ENCODE measurements at places on chromosomes 3 and 15.
A peak's percentile ranks its signal among the peaks of the same experiment; 100 is the strongest.

DNA sequence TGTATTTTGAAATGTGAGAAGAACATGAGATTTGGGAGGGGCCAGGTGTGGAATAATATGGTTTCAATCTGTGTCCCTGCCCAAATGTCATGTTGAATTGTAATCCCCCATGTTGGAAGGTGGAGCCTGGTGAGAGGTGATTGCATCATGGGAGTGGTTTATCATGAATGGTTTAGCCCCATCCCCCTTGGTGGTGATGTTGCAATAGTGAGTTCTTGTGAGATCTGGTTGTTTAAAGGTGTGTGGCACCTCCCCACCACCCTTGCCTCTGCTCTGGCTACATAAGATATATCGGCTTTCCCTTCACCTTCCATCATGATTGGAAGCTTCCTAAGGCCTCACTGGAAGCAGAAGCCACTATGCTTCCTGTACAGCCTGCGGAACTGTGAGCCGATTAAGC, 23.9 kb upstream of the TMEM108 start:
- DNase-seq, result no peak

GRCh38 chr3:175404621-175405020, 545.5 kb downstream of the NAALADL2 start:
- no peak for DNase-seq

GRCh38 chr15:43429687-43430086, 58.8 kb downstream of the TUBGCP4 start:
- DNase-seq, result no peak

- DNase-seq, result peak; percentile 81
Measured at GRCh38 chr15:41811432-41812195, 16.3 kb upstream of the JMJD7 start.

GRCh38 chr3:172213200-172213599, 173.8 kb downstream of the FNDC3B start:
- no peak for DNase-seq

DNA sequence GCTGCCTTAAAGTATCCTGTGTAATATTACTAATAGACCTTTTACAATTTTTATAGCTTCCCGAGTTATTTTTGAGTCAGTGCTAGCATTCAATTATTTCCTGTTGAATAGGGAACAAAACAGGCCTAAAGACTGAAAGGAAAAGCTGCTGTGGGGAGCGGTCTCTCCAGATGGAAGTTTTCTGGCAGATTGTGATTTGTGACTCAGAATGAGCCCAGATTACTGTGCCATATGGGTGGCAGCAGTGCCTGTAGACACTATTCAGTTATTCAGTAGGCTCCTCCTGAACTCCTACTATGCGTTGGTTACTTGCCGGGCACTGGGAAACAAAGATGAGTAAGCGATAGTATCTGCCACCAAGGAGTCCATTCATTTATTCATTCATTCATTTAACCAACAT, 211.8 kb downstream of the CHST2 start:
- no peak for DNase-seq

- DNase-seq, result no peak
Measured at GRCh38 chr15:58431221-58432149, at the start of gene LIPC. LIPC (plus strand) TSS chr15:58431991; CDS start chr15:58432033, 42 bp downstream.

Measured in activated T-cell treated with anti-CD3 and anti-CD28 coated beads, Interleukin-2, amount 50 U/mL, for 24 hours (primary cell).